ENCODE measurements at places on chromosomes 5 and 9. TPM values are rescaled to one million over a fixed set of nuclear protein-coding genes. Genes with fewer than 3 reads are reported as not detected.

The ADRA1B gene
- 0.48 TPM for total RNA-seq

DNA sequence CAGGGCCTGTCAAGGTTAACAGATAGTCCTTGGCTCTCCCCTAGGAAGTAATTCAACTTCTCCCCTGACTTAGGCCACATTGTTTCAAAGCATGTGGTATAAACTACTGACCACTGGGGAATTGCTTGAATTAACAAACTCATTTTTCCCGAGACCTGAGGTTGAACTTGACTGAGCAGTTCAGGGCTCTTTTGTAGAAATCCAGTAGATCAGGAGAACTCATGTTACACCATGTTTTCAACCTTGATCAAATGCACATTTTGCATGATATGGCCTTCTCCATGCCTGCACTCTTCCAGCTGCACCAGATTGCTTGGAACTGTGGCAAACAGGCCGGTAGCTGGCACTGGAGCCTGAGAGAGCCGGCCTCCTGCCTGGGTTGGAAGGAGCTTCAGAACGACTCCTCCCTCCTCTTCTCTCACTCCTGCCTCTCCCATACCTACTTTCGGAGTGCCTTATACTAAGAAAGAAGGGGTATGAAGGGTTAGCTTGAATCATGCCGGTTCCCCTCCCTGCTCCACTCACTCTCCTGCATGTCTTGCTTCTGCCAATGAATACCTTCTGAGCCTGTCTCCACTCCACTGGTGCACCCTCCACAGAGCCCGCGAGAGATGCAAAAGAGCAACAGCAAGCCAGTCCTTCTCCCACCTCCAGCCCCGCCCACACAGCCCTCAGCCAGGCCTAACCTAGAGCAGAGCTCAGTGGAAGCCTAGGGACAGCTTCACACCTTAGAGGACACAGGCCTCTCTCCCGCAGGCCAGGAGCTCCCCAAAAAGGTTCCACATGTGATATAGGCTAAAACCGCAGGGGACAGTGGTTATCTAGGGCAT, 159.4 kb downstream of the MACROH2A1 start:
- peak; percentile 44 for DNase-seq

The TRAF1 gene
- total RNA-seq: 12.5 TPM

DNA sequence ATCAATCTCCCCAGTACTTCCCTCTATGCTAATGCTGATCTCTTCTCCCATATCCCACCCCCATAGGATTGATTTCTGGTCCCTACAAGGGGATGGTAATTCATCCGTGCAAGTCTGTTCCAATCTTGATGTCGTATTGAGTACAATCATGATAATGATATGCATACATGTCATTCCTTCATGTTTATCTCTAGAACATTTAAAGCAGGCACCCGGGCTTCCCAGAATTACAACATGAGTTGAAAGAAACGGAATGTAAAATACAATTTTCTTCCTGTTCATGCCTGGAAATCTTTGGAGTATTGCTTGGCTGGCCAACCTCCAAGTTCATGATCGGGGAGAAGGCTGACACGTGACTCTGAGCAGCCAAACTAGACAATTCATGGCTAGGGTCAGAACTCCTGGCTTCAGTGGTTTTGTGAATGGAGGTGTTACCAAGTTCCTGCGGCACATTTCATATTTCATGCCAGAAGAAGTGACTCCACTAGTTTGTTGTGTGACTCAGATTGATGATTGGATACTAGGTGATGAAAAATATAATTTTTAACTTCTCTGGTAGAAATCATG, 66.6 kb downstream of the C9orf152 start:
- peak; percentile 81 for DNase-seq

All from umbilical cord (tissue), 2 donors.